ENCODE measurements at places on chromosomes 2 and 18. TPM values are rescaled to one million over a fixed set of nuclear protein-coding genes. Genes with fewer than 3 reads are reported as not detected.

The TMEM150A gene
- 14.5 TPM for total RNA-seq

The SERPINB2 gene
- 0.47 TPM for total RNA-seq

The ZNF521 gene
- total RNA-seq, result not detected

The DNER gene
- total RNA-seq, result 49.2 TPM

The FAM228A gene
- not detected for total RNA-seq

The SERPINB13 gene
- total RNA-seq, result not detected

The HOXD11 gene
- total RNA-seq, result not detected

The MBP gene
- 31.6 TPM for total RNA-seq

The FAM237A gene
- not detected for total RNA-seq

The RGPD4 gene
- 0.14 TPM for total RNA-seq

The ADRA2B gene
- total RNA-seq, result not detected

The TUBA4B gene
- total RNA-seq, result not detected

The AKAIN1 gene
- total RNA-seq, result not detected
